ENCODE measurements at places on chromosomes 1 and 21.
A peak's percentile ranks its signal among the peaks of the same experiment; 100 is the strongest.

DNA sequence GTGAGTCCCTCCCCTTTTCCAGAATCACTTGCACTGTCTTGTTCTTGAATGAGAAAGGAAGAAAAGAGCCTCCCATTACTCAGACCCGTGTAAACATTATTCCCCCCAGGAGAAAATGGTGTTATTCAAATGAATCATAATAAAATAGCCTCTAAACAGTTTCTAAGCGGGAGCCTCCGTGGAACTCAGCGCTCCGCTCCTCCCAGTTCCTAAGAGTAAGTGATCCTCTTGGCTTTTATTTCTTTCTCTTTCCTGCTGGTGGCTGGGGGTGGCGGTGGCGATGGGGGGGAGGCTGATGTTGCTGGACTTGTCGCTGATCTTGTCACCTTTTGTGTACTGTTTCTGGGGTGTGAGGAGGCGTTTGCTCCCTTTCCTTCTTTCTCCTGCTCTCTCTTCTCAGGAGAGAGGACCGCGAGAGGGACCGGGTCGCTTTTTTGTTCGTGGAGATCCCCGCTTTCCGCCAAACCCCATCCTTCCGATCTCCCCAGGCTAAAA, 781 bp downstream of the PROX1 start:
- DNase-seq: peak; percentile 41

DNA sequence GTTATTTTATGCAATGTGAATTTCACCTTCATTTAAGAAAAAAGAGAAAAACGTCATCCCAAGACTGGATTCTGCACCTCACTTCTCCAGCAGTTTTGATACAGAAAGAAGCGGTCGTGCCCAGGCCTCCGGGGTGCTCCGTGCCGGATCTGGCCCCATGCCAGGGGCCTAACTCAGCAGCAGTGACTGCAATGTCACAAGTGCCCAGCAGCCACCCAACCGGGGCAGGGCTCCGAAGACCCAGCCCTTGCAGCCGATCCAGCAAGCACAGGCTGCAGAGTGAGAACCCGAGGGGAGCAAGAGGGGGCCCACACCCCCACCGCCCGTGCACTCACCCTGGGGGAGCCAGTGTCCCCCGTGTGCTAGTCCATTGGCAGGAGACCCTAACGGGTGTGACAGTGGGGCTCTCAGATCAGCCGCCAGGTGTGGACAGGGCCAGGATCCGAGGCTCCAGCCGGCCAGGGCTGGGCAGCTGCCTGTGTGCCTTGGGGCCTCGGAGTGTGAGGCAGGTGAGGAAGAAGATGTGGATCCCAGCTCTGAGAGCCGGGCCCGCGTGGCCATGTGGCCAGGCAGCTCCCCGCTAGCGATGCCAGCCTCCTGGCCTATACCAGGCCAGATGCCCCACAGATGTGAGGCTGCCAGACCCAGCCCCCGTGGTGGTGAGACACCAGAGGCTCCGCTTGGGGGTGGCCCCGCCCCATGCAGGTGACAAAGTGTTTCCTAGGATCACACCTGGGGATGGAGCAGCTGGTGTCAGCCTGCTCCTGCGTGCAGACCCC, 60.6 kb downstream of the MEGF6 start:
- no peak for DNase-seq

GRCh38 chr21:42531771-42532170, 18.1 kb downstream of the SLC37A1 start:
- no peak for DNase-seq

GRCh38 chr1:234705615-234706014, 95.6 kb upstream of the IRF2BP2 start:
- no peak for DNase-seq

GRCh38 chr1:168613038-168613451, 36.6 kb downstream of the XCL1 start:
- no peak for DNase-seq

DNA sequence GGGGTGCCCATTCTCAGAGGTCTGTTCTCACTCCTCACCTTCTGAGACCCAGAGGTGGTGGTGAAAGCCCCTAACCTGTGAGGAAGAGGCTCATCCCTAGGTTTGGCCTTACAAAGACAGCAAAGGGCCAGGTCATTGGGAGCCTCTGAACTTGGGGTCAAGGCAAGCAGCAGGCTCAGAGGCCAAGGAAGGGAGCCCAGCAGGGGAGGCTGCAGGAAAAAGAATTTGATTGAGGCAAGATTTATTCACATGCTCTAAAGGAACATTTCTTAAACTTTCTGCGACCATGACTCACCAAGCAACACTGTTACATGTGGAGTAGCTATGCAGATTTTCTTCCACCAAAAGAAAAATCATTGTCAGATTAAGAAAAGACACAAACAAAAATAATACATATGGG, 132.5 kb upstream of the SYT6 start:
- no peak for DNase-seq

DNA sequence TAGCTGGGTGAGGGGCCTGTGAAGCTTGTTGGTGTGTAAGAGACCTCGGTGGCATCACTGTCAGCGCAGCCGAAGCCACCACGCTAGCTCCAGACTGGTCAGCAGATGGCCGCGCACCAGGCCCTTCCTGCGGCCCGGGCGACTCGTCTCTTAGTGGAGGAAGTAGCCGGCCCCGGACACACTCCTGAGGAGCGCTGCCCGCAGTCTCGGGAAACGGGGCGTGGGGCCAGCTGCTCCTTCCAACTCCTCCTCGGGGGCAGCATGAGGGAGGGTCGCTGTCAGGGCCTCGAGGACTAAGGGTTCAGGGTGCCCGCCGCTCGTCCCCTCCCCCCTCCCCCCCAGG, 20.4 kb downstream of the H3-3A start:
- DNase-seq: peak; percentile 69

GRCh38 chr1:246989901-246990300, 18.0 kb downstream of the ZNF695 start:
- no peak for DNase-seq

GRCh38 chr1:61157468-61157987, 75.2 kb downstream of the NFIA start:
- no peak for DNase-seq

All from nephron progenitor cell (in vitro differentiated cells).